ENCODE measurements at places on chromosomes 5 and 9.

DNA sequence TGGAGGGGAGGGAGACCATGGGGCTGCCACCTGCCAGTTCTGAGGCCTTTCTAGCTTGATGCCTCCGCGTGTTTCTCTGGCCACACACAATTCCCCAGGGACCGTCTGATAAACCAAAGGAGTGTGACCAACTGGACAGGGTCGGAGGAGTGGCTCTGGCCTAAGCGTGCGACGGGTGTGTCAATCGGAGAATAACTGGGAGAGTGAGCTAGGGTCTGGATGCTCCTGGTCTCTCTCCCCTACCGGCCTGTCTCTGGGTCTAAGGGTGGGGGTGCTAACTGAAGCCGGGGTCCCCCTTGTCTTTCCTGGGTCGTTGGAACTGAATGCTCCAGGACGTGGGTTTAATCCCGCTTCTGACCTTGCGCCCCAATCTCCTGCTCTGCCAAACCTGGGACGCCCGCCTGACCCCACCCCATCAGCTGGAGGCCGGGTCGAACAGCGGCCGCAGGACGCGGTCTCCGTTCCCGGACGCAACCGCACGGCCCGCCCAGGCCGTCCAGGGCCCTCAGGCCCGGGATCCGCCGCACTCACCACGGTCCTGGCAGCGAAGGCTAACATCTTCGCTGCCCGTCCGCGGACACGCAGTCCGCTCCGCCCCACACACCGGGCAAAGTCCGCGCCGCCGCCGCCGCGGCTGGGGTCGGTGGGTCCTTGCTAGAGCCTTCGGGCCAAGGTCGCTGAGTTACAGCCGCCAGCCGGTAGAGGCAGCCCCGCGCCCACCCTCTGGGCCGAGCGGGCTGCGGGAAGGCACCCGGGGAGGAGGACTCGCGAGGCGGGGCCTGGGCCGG, 447 bp downstream of the CRAT start:
- peak; percentile 38 for DNase-seq

GRCh38 chr5:36590513-36591286, 15.7 kb upstream of the SLC1A3 start:
- no peak for DNase-seq

DNA sequence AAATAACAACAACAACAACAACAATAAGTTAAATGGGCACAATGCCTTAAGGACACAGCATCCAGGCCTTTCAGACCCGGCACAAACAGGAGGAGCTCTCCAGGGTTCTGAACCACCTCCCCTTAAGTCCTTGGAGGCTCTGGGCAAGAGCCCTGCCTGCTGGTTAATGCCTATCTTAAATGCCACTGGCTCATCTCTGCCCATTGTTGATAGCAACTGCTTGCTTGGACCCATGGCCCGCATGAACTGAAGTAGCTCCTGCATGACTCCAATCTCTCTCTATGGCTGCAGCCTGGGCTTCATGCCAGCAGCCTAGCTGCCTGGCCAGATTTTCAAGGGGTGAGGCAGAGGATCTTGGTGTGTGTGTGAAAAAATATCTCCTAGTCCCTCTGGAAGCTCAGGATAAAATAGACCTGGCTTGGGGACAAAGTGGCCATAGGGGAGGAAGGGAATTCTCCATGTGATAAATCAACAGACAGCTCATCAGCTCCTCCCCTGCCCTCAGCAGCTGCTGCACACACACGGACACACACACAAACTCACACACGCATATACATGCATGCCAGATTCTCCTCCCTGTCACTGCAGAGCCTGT, 27.4 kb downstream of the FAM219A start:
- no peak for DNase-seq

DNA sequence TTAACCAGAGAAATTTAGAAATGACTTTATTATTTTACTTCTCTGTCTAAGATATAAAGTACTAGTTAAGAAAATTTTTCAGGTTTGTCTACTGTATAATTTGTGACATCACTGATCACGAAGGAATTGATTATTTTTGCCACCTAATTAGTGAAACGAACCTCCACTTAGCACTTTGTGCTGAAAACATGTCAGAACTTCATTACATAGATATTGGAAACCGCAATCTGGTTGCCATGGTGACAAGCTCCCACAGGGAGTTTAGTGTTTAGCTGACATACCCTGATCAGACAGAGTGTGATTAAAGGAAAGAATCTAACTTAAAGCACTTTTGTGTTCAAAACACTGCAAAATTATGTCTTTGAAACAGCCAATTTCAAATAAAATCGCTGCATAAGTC, 668.4 kb upstream of the CCNG1 start:
- DNase-seq: no peak

DNA sequence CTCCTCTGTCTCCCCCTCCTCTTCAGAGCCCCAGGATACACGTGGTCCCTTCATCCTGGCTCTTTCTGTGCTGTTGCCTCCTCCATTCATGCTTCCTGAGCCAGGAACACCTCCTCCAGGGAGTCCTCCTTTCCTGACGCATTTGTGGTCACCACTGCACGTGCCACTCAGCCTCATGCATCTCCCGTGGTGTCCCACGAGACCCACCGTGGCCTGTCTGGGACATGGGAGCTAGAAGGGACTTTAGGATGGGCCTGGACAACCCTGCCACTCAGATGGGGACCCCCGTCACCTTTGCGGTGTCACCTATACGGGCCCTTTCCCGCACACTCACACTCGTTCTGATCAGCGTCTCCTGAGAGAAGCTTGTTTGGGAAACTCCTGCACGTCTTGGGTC, 6.7 kb downstream of the GLIPR2 start:
- no peak for DNase-seq

DNA sequence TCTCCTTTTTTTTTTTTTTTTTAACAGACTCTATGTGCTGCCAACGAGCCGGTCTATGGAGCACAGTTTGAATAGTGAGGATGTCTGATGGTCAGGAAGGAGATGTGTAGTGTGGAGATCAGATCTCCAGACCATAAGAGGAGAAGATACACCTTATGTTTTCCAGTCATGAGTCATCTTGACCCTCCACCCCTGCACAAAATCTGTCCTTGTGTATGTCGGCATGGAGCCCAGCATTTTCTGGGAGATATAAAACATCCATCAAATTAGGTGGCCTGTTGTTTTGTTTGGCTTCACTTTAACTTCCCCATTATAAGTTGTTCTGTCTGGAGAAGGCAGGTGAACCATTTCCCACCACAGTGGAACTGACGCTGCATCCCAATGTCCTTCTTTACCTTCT, 19.2 kb downstream of the SH3TC2 start:
- no peak for DNase-seq

DNA sequence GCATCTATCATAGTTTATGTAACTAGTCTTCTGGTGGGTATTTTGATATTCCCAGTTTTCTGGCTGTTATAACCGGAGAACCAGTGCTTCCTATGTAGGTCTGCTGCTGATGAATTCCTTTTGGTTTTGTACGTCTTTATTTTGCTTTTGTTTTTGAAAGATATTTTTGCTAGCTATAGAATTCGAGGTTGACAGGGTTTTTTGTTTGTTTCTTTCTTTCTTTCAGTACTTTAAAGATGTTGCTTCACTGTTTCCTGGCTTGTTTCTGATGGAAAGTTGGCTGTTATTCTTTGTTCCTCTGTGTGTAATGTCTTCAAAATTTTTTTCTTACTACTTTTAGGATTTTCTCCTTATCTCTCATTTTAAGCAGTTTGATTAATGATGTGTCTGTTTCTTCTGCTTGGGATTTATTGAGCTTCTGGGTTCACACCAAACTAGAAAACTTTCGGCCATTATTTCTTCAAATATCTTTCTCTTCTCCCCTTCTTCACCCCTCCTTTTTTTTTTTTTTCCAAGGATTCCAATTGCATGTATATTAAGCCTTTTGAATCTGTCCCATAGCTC, 27.5 kb downstream of the ZNF618 start:
- no peak for DNase-seq

DNA sequence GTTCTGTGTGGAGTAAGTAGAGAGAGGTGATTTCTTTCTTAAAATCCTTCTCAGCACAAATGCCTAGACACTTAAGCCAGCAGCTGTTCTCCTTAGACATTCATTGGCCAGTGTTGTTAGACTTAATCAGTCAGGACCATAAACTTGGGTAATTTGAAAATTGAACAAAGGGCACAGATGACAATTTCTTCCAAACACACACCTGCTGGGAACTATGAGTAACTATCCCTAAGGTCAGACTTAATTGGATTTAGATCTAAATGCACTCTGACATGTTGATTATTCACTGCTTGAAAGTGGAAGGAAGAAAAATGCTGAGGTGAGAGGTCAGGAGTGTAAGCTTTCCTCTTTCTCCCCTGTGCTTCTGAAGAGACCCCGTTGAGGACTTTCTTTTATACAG, 1083.7 kb upstream of the DMAC1 start:
- no peak for DNase-seq

DNA sequence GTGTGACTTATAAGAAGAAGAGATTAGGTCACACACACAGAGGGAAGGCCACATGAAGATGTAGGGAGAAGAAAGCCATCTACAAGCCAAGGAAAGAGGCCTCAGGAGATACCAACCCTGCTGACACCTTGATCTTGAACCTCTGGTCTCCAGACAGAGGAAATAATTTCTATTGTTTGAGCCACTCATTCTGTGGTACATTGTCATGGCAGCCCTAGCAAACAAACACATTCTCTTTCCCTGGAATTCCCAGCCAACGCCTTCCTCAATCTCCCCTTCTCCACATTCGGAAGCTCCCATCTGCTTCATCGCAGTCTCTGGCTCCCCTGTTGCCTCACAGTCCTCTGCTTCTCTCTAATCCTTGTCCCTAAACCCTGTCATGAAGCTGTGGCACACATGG, 16.7 kb downstream of the PTGS1 start:
- DNase-seq: no peak

DNA sequence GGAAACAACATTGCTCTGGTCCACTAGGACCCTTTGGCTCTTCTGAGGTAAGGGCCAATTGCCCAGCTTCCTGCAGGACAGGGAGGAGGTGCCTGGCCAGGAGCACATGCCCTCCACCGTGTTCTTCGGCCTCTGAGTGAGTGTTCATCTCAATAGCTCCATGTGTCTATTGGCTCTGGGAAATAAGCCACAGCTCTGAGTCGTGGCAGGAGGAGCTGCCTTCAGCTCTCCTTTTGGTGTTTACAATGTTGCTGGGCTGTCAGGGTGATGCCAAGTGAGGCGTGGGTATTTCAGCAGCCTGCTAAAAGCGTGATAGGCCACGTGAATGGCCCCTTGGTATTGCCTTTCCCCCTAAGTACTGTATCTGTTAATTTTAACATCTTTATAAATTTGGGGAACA, 26.6 kb downstream of the GADD45G start:
- no peak for DNase-seq

GRCh38 chr9:85521371-85522197, 220.2 kb downstream of the AGTPBP1 start:
- DNase-seq: no peak

DNA sequence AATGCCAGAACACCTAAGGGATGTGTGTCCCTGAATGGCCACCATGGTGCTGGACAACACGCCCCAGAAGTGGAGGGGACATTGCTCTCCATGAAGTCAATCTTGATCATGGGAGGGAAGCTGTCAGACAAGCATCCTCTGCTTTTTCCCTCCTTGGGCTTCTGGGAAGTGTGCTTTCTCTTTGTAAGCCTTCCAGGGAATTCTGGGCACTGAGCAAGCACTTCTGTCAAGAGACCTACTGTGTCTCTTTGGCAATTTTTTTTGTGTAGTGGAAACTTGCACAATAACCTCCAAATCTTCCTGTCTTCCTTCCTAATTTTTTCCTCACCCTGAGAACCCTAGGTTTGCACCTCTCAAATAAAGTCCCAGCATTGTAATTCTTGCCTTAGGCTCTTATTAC, 132.0 kb downstream of the SEC61B start:
- no peak for DNase-seq

GRCh38 chr9:73133022-73133651, 18.5 kb upstream of the ANXA1 start:
- DNase-seq: no peak

GRCh38 chr9:1236061-1236460, 185.9 kb downstream of the DMRT2 start:
- no peak for DNase-seq

- no peak for DNase-seq
Observed at GRCh38 chr5:134567641-134568336, 42.3 kb downstream of the JADE2 start.

DNA sequence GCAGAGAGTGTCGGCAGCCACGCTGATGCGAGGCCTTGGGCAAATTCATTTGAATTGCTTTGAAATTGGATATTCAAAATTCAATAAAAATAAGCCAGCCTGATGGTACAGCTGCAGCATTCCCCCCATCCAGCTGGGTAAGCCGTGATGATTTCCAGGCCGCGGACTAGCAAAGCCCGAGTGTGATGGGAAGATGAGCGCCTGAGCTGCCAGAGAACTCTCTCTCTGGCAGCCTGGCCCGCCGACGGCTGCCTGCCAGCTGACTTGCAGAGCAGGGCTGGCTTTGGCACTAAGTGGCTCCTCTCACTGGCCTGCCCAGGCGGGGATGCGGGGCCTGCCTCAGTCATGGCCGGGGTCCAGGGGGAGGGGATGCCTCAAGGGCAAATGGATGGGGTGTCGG, 268.3 kb upstream of the WWC1 start:
- no peak for DNase-seq

GRCh38 chr5:22329683-22330082, 523.5 kb downstream of the CDH12 start:
- DNase-seq: no peak

GRCh38 chr9:136629879-136630661, 32.6 kb upstream of the EGFL7 start:
- DNase-seq: peak; percentile 88

DNA sequence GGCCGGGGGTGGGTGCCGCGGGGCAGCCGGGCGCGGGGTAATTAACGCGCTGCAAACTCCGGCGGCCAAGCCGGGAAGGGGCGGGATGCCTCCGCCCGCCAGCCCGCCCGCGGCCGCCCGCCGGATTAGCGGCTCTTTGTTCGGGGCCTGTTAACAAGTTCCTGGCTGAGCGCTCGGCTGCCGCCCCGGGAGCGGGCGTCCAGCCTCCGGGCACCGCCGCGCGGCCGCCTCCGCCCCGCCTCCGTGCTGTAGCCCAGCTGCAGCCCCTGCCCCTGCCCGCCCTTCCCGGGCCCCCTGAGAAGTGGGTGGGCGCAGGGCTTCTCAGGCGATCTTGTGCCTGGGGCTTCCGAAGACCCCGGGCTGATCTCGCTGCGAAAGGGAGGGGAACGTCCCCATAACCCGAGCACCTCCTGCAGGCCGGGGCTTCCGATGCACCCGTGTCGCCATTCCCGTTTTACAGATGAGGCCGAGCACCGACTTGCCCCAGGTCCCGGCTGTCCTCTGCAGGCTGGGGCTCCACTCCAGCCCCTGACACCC, 7.5 kb downstream of the UNC5A start:
- peak; percentile 72 for DNase-seq

GRCh38 chr5:80240368-80240986, 15.4 kb downstream of the SERINC5 start:
- no peak for DNase-seq

GRCh38 chr5:34717426-34718327, 61.5 kb downstream of the RAI14 start:
- no peak for DNase-seq

- no peak for DNase-seq
Observed at GRCh38 chr5:33120671-33121070, 320.1 kb upstream of the TARS1 start.

- DNase-seq: no peak
Observed at GRCh38 chr5:73691302-73692080, 65.5 kb downstream of the ARHGEF28 start.

All from WERI-Rb-1 (cell line).